Renal cortical epithelial cell (primary cell): ENCODE measurements at places on chromosomes 3 and 15. TPM values are rescaled to one million over a fixed set of nuclear protein-coding genes. Genes with fewer than 3 reads are reported as not detected.

GRCh38 chr3:15063656-15064286 lies 1.3 kb downstream of the MRPS25 start:
- no peak for DNase-seq

SMCO1 gene
- not detected in 2 replicates for total RNA-seq

DNA sequence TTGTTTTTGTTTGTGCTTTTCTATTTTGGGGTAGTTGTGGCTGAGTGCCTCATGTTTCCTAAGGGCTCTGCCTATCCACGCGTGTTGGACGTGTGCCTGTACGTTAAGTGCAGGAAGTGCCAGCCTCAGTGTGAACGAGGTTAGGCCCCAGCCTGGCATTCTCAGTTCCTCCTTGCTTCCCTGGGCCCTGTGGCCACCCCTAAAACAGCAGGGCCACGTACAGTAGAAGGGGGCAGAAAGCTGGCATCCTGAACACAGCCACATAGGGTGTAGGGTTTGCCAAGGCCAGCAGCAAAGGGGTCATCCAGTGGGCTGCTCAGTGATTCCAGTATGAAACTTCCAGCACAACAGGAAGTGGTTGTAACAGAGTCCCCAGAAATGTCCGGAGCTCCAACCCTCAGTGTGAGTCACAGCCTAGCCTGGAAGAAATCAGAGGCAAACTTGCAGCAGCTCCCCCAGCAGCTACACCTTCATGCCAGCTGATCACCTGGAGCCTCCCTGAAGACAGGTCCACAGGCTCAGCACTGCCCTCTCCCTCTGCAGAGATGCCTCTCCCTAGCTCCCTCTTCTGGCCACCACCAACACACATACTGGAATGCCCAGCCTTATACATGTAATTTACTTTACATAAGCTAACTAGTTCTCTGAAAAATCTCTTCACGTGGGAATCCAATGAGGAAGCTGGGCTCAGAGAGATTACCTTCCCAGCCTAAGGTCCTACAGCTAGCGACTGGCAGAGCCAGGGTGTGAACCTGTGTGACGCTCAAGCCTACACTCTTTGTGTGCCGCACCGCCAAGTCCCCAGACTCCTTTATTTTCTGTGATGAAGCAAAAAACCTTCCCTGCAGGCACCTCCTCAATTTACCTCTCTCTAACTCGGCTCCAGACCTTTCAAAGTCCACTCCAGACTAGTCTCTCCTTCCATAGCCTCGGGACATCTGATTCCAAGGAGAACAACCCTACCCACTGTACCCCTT lies 26.6 kb downstream of the ILDR1 start:
- DNase-seq, result peak; percentile 93

CELSR3 gene
- total RNA-seq, result 1.9 and 2.7 TPM in 2 replicates

GRCh38 chr3:27713435-27714145 lies 8.5 kb downstream of the EOMES start:
- DNase-seq, result no peak

- no peak for DNase-seq
Measured at GRCh38 chr15:65630760-65631159, 9.0 kb downstream of the SLC24A1 start.

GRCh38 chr15:68206711-68207151 lies 1.6 kb upstream of the CALML4 start:
- no peak for DNase-seq

DNA sequence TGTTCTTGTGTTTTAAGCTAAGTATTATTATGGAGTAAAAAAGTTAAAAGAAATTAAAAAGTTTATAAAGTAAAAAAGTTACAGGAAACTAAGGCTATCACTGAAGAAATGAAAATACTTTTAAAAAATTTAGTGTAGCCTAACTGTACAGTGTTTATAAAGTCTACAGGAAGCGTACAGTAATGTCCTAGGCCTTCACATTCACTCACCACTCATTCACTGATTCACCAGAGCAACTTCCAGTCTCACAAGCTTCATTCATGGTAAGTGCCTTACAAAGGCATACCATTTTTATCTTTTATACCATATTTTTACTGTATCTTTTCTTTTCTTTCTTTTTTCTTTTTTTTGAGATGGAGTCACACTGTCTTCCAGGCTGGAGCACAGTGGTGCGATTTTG lies 40.7 kb upstream of the SCN5A start:
- DNase-seq, result no peak

- peak; percentile 64 for DNase-seq
Measured at GRCh38 chr3:72150634-72151412, 365.9 kb upstream of the PROK2 start.

GRCh38 chr3:38204599-38205471 lies 39.5 kb downstream of the OXSR1 start:
- no peak for DNase-seq

TGM5 gene
- 0.25 and 0.35 TPM in 2 replicates for total RNA-seq

FETUB gene
- not detected in 2 replicates for total RNA-seq

- peak; percentile 44 for DNase-seq
Measured at GRCh38 chr15:56205061-56205876, 38.4 kb downstream of the RFX7 start.

DNA sequence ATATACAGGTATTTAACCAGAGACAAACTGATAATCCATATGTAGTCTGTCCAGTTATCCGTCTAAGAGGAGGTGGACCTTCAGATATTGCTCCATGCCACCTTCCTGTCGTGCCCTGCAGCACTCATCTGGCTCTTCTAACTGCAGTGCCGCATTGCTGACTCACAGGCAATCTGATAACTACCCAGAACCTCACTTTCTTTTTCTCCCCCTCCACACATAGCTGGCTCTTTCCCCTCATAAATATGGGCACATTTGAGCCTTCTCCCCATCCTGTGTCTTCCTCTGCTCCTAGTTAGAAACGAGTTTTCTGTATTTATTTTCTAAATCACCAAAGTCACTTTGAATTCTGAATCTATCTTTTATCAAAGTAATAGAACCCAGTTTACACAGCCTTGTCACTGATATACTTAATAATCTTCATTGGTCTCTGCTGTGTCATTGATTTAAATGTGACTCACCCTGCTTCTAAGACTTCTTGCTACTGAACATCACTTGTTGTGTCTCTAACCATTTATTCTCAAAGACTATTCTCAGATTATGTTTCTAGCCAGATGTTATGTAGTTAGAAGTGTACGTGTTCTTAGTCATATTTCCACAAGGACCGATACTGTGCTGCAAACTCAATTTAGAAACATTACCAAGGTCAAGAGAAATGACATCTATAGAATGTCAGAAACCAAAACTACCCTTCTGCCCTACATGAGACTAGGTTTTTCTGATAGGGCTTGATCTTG lies 17.4 kb upstream of the KCNMB2 start:
- DNase-seq, result no peak

SEMA3B gene
- 7.8 and 27.0 TPM in 2 replicates for total RNA-seq

ZNF774 gene
- 2.4 and 3.9 TPM in 2 replicates for total RNA-seq

FBLN2 gene
- 3.8 and 9.4 TPM in 2 replicates for total RNA-seq

DNA sequence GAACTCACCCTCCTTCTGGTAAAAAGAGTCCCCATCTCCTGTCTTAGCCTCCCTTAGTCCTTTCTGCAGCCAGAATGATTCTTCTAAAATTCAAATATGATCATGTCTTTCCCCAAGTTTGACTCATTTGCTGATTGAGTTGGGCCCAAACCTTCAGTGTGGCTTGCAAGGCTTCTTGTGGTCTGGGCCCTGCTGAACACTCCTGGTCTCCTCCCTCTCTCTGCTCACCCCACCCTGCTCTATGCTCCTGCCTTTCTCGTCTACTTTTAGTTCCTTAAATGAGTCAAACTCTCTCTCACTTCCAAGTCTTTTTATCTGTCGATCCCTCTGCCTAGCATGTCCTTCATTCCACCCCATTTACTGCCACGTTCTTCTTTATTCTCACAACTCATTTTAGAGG lies 72.6 kb downstream of the CCR1 start:
- no peak for DNase-seq

PPM1L gene
- total RNA-seq, result 2.1 and 5.1 TPM in 2 replicates

ITPKA gene
- total RNA-seq, result 4.5 and 9.7 TPM in 2 replicates

DNA sequence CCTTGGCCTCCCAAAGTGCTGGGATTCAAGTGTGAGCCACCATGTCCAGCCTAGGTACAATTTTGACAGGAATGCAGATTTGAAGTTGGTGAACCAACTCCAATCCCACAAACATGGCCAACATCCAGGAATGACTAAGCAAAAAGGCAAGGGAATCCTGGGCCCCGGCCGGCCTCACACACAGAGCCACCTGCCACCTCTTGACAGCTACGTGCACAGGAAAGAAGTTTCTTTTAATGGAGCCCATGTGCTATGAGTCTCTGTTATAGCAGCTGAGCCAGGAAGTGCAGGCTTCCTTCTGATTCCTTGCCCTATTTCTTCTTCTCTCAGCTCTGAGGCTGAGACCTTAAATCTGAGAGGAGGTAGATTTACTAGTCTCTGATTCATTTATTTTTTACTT lies 8.8 kb downstream of the TMEM40 start:
- DNase-seq, result peak; percentile 88

- DNase-seq, result no peak
Measured at GRCh38 chr15:60809375-60809774, 330.4 kb upstream of the ICE2 start.

GRCh38 chr3:128618398-128618726 lies 32.3 kb downstream of the RPN1 start:
- no peak for DNase-seq

DNA sequence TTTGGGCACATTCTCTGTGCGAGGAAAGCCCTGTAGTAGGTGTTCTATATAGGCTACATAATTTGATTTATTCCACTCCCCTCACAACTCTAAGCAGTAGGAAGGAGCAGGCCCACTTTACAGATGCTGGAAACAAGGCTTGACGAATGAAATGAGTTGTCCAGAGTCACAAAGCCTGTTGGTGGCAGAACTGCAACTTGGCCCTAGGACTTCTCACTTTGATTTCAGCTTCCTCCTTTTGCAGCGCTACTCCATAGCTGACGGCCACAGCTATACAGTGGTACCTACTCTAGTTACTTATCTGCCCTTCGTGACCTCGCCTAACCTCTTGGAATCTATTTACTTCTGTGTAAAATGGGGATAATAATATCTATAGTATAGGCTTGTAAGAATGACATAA lies 2.5 kb upstream of the IRAK2 start:
- no peak for DNase-seq

- DNase-seq, result no peak
Measured at GRCh38 chr15:88661041-88661700, 22.4 kb downstream of the ISG20 start.

FHIT gene
- 1.4 and 5.5 TPM in 2 replicates for total RNA-seq

DNA sequence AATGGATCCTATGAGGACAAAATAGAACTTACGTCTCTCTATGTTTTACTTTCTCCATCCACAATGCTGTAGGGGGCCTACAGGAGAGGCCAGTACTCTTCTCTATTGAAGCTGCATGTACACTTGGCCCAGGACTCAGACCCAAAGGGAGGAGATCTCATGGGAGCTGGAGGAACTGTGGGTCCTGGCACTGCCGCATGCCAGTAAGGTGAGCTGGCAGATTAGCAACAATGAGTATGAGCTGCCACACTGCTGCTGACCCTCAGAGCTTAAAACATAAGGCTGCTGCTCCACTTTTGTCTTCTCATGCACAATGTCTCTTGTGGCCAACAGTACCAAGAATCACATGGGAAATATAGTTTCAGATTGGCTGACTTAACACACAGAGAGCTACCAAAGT lies 57.8 kb upstream of the TBC1D5 start:
- DNase-seq, result peak; percentile 54

SRP14 gene
- total RNA-seq, result 254 and 635 TPM in 2 replicates

HYKK gene
- total RNA-seq, result 1.9 and 4.8 TPM in 2 replicates

- peak; percentile 43 for DNase-seq
Measured at GRCh38 chr3:157429708-157430107, 6.9 kb upstream of the PTX3 start.

DNA sequence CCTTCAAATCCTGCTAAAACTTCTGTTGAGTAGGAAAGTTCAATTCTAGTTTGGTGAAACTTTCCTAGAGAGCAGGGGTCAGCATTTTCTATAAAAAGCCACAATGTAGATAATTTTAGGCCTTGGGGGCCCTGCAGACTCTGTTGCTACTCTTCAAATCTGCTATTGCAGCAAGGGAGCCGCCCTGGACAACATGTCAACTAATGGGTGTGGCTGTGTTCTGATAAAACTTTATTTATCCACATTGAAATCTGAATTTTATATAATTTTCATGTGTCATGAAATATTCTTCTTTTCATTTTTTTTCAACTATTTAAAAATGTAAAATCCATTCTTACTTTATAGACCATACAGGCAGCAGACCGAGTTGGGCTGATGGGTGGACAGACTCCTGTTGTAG lies 67.4 kb upstream of the SAMMSON start:
- DNase-seq, result no peak

DNA sequence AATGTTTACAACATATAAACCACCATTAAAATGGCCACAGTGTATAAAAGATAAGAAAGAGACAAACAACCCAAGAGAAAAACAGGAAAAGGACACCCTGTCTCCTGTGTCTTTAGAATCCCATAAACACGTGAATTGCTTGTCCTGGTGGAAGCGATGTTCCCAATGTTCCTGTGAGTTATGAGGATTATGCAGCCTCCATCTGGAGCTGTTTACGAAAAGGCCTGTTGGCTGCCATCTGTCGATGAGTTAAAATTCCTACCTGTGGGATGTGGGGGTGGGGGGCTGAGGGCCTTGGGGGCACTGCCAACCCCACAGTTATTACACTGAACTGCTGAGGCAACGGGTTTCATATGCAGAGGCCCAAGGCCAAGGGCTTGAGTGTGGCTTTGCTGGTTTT lies 13.6 kb downstream of the NISCH start:
- DNase-seq, result no peak

RBMS3 gene
- total RNA-seq, result 26.7 and 38.6 TPM in 2 replicates

DNA sequence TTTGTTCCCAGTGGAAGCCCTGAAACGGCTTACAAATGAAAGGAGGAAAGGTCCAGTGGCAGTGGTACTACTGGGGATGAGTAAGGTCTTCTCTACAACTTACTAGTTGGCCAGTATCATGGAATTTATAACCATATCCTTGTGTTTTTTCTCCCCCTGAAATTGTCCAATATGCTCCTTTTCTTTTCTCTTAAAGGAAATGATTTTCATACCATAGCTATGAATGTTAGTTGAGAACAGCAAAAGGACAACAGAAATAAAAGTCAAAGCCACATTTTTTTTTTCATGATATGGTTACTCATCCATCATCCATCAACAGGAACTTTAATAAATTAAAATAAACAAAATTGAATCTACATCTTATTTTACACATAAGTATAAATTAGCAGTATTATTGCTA lies 450.4 kb downstream of the MFSD1 start:
- no peak for DNase-seq

- DNase-seq, result no peak
Measured at GRCh38 chr15:63855735-63856134, 22.0 kb upstream of the HERC1 start.

- no peak for DNase-seq
Measured at GRCh38 chr3:166270429-166270828, 433.2 kb upstream of the BCHE start.

DNA sequence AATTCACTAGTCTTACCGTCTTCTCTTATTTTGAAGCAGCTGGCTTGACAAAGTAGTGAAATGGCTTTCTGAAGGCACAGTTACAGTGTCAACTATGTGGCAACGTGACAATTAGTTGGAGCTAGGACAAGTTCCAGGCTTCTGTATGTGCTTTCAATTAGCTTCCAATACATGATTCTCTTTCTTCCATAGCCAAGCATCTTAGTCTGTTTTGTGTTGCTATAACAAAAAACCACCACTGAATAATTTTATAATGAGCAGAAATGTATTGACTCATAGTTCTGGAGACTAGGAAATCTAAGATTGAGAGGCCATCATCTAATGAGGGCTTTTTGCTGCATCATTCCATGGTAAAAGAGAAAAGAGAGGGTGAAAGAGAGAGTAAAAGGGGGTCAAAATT lies 365.1 kb upstream of the PLSCR5 start:
- no peak for DNase-seq

GRCh38 chr3:141051443-141052200 lies 475 bp downstream of the SPSB4 start:
- no peak for DNase-seq

NPAP1 gene
- under 0.01 TPM in 1 of 2 replicates, not detected in the other for total RNA-seq

GRCh38 chr3:186187401-186188275 lies 78.7 kb upstream of the ETV5 start:
- no peak for DNase-seq

TM4SF18 gene
- total RNA-seq, result 11.9 and 21.5 TPM in 2 replicates
